ENCODE measurements at places on chromosomes 1 and 21.

- no peaks in the 10 kb centered on the region for H3K27me3 ChIP-seq
- H3K4me3 ChIP-seq, result no peak overlapping the region
- no peaks in the 10 kb centered on the region for H3K4me1 ChIP-seq
These were observed 99.8 kb upstream of the C1orf21 start for GRCh38 chr1:184287001-184287400.

- H3K27me3 ChIP-seq, result no peaks in the 10 kb centered on the region
- no peak for DNase-seq
- peaks cover 5% of the 10 kb centered on the region for H3K36me3 ChIP-seq
- no peak overlapping the region for H3K27ac ChIP-seq
- H3K4me3 ChIP-seq, result no peak overlapping the region
These were observed 41.3 kb upstream of the KCNE1 start for GRCh38 chr21:34553151-34553952.

DNA sequence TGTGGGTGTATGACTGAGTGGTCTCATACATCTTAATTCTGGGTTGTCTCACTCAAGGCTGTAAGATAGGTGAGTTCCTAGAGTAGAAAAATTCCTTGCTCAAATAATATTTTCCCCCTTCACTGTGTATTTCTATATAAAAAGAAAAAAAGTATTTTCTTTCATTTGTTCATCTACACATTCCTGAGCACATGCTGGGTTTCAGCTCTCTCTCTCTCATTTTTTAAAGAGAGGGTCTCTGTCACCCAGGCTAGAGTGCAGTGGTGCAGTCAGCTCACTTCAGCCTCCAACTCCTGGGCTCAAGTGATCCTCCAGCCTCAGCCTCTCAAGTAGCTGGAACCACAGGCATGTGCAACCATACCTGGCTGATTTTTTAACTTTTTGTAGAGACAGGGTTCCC lies 22.0 kb downstream of the DDI2 start:
- H3K4me1 ChIP-seq, result no peaks in the 10 kb centered on the region
- H3K36me3 ChIP-seq, result peaks cover 99% of the 10 kb centered on the region
- no peak for DNase-seq
- H3K27me3 ChIP-seq, result no peaks in the 10 kb centered on the region
- H3K4me3 ChIP-seq, result no peak overlapping the region

DNA sequence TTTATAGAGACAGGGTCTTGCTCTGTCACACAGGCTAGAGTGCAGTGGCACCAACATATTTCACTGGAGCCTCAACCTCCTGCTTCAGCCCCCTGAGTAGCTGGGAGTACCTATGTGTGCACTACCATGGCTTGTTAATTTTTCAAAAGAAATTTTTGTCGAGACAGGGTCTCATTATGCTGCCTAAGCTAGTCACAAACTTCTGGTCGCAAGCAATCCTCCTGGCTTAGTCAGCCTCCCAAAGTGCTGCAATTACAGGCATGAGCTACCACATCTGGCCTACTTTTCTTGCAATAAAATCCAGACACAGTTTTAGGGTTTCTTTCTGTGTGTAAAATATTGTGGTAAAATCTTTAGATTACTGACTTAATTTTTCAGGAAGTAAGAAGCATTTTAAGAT lies 27.9 kb upstream of the NTPCR start:
- H3K27me3 ChIP-seq, result no peaks in the 10 kb centered on the region
- no peak for DNase-seq
- no peaks in the 10 kb centered on the region for H3K4me1 ChIP-seq
- H3K4me3 ChIP-seq, result no peak overlapping the region
- H3K36me3 ChIP-seq, result no peaks in the 10 kb centered on the region

- no peak overlapping the region for H3K27ac ChIP-seq
- no peaks in the 10 kb centered on the region for H3K36me3 ChIP-seq
- no peaks in the 10 kb centered on the region for H3K27me3 ChIP-seq
These were observed 134.4 kb downstream of the SDCCAG8 start for GRCh38 chr1:243390162-243390791.

GRCh38 chr1:28110555-28110954 lies 22.1 kb upstream of the EYA3 start:
- H3K36me3 ChIP-seq, result no peaks in the 10 kb centered on the region
- DNase-seq, result no peak
- H3K4me1 ChIP-seq, result peaks cover 78% of the 10 kb centered on the region

DNA sequence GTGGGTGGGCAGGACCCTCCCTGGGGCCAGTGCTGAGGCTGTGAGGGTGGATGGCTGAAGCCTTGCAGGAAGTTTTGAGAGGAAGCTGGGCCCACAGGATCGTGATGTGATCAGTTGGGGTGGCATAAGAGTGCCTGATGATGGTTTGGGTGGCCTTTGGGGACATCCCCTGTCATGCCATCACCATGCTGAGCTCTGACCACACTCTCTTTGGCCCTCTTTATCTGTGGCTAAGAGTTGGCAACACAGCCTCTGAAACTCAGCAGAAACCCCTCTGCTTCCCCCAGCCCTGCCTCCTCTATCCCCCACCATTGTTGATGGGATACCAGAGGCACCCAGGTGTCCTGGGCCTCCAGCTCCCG lies 19.8 kb downstream of the MIIP start:
- H3K4me1 ChIP-seq, result peaks cover 10% of the 10 kb centered on the region
- no peak for DNase-seq
- no peak overlapping the region for H3K4me3 ChIP-seq

DNA sequence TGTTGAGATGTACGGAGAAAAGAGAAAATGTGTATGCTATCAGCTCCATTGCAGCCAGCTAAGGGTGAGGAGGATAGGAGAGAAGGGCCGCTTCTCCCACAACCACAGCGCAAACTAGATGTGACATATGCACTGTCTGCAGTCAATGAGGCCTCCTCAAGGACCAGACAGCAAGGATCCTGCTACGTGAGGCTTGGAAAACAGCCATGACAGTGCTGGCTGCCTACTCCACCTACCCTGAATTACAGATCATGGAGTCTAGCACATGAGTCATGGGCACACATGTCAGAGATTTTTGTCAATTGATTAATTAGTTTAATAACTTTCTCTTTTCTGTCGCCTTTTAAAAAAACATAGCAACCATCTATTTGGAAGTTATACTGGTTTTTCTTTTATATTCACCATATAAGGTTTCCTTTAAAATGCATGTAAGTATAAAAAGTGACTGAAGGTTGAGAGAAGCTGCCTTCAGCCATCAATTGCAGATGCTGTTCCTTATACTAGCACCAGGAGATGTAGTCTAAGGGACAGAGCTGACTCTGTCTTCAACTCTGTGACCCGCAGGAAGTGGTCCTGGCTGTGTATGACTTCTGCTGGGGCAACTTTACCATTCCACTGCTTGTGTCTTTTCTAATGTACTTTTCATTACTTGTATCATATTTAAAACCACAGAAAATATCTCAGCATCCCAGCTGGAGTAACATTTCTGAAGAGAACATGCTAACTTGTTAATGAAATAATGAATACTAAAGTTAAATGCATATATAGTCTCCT lies 3.1 kb downstream of the VPS26C start:
- H3K4me3 ChIP-seq, result no peak overlapping the region
- H3K36me3 ChIP-seq, result no peaks in the 10 kb centered on the region
- no peaks in the 10 kb centered on the region for H3K27me3 ChIP-seq
- peaks cover 27% of the 10 kb centered on the region for H3K4me1 ChIP-seq
- DNase-seq, result no peak

GRCh38 chr1:156115514-156116374 lies 1.2 kb downstream of the LMNA start:
- no peak for DNase-seq
- H3K27me3 ChIP-seq, result peaks cover 94% of the 10 kb centered on the region
- peak overlapping the region; percentile 68 for H3K27ac ChIP-seq
- peak overlapping the region; percentile 78 for H3K4me3 ChIP-seq

GRCh38 chr1:229430761-229431283 lies 3.1 kb downstream of the ACTA1 start:
- H3K27ac ChIP-seq, result no peak overlapping the region
- H3K36me3 ChIP-seq, result no peaks in the 10 kb centered on the region
- no peak for DNase-seq
- peaks cover 55% of the 10 kb centered on the region for H3K27me3 ChIP-seq

DNA sequence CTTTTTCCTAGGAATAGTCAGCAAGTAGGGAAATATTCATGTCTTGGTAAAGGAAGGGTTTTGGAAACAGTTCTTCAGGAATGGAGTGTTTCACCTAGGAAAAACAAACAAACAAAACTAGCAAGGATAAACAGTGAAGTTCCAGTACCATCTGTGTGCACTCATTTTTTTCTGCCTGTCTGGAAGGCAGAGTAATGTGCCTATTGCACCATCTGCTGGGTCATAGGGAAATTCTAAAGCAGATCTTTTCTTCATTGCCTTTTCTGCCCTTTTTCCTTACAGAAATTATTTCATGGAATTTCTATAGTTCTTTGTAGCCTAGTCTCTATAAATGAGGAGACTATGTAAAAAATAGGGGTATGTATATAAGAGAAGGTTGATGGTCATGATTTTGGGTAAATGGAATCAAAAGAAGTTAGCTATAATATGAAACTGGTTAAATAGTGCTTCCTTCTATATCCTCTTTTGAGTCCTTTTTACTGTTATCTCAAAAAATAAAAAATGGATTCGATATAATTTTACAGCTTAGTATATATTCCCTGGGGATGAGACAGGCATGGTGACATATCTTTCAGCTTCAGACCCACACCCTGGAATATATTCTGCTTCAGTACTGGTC lies 3.4 kb upstream of the HRNR start:
- no peaks in the 10 kb centered on the region for H3K4me1 ChIP-seq
- no peak overlapping the region for H3K4me3 ChIP-seq

DNA sequence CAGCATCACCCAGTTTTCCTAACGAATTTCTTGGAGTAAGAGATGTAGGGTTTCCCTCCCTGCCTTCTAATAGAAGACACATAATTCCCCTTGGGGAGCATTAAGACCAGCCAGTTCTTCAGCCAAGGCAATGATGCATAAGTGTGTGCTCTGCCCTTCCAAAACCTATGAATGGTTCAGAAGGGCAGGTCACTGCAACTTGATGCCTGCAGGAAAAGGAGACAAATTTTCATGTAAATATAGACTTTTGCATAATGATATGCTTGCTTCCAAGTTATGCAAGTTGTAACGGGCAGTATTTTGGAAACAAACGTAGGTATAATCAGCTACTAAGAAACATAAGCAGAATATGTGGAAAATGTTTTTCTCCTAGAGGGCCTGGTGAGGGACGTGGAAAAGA lies 31.6 kb downstream of the PTGS2 start:
- H3K4me1 ChIP-seq, result peaks cover 19% of the 10 kb centered on the region
- no peak for DNase-seq
- no peaks in the 10 kb centered on the region for H3K36me3 ChIP-seq

GRCh38 chr1:168005529-168005928 lies 68.7 kb upstream of the MPC2 start:
- no peak overlapping the region for H3K4me3 ChIP-seq
- H3K4me1 ChIP-seq, result no peaks in the 10 kb centered on the region
- H3K36me3 ChIP-seq, result peaks cover 38% of the 10 kb centered on the region

DNA sequence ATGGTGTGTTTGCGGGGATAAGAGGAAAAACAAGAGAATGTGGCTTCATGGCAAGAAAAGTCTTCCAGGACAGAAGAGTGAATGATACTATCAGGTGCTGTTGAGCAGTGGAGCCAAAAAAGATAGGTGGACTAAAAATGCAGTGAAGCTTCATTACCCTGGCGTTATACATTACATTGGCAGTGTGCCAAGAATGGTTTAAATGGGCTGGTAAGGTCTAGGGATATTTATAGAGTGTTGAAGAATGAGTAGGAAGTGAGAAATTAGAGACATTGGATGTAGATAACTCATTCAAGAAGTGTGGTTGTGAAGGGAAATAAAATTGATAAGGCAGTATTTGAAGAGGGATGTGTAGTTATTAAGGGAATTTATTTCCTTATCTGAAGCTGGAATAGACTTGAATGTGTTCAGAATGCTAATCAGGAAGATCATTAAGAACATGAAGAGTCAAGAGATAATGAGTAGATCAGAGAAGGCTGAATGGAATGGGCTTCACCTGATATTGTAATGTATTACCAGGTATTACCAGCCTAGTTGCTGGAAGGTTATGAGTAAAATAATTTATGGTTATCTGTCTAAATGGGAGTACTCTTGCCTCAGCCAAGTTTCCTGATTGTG lies 72.7 kb downstream of the MAST2 start:
- H3K36me3 ChIP-seq, result no peaks in the 10 kb centered on the region
- no peak for DNase-seq
- H3K27ac ChIP-seq, result no peak overlapping the region

DNA sequence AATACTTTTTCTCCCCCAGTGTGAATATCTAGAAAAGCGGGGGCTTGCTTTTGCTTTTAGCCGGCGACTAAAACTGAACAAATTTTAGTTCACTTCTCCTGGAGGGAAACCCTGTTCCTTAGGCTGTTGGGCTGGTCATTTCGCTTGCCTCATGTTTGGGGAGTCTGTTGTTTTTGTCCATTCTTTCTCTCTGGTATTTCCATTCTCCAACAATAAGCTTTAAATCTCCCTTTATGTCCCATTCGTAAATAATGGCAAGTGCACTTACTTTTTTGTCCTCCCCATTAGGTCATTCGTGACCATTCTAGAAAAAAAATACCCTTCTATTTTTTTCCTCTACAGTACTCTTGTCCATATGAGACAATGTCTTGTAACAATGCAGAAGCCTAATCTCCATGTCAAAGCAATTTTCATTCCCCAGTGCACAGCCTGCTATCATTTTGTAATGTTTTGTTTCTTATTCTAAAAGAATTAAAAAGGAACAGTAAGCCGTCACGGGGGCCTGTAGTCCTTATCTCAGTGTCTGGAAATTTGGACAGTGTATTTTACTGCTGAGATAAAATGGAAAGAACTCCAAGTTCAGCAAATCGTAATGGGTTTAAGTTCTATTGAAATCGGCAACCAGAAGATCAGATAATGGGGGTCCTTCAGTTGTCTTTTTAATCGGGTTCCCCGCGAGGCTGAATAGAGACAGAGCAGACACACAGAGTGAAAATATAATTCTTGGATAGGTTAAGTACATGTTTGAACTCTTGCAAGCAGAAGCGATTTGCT lies 21.8 kb downstream of the PROX1 start:
- no peak overlapping the region for H3K27ac ChIP-seq
- H3K27me3 ChIP-seq, result no peaks in the 10 kb centered on the region
- no peaks in the 10 kb centered on the region for H3K36me3 ChIP-seq
- no peak overlapping the region for H3K4me3 ChIP-seq
- H3K4me1 ChIP-seq, result no peaks in the 10 kb centered on the region

DNA sequence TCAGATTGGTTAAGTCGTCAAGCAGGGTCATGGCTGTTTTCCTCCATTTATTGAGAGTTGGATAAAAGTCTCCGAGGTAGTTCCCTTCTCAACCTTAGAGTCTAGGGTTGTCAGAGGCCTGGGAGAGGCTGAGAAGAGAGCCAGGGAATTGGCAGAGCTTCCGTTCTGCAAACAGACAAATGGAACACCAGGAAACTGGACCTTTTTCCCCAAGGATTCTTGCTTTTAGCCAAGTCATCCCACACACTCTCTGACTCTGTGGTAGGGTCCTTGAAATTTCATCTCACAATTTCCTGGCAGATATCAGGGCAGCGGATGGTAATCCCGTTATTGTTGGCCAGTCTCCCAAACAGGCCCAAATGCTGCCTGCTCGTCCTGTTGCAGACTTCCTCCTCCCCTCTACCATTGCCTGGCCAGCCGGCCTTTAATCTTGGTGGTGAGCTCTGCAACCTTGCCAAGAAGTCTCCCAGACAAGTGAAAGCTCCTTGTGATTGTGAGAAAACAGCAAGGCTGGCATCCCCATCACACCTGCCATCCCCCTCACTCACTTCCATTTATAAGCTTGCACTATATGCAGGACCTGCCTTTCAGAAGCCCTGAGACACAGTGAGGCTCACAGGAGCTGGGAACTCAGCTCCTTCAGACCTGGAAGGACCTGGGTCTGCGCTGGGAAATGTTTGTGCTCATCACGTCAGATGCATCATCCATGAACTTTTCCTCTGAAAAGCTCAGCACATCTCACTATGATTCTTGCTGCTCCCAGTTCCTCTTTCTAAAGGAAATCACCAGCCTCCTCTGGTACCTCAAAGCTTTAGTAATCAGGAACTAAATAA lies 13.7 kb upstream of the SRP9 start:
- peaks cover 8% of the 10 kb centered on the region for H3K4me1 ChIP-seq
- H3K27ac ChIP-seq, result no peak overlapping the region
- H3K27me3 ChIP-seq, result no peaks in the 10 kb centered on the region
